A549 treated with RU486 at 1 μM for 4 hours (cell line): ENCODE measurements at places on chromosomes 4 and X. TPM values are rescaled to one million over a fixed set of nuclear protein-coding genes. Genes with fewer than 3 reads are reported as not detected.

Gene ERVMER34-1
- total RNA-seq: 0.47 to 0.56 TPM (median 0.52 TPM) in 5 replicates

Gene MAML3
- total RNA-seq: 9.3 to 13.0 TPM (median 12.5 TPM) in 5 replicates

Gene TLR10
- total RNA-seq: 0.05 to 0.06 TPM (median 0.05 TPM) in 3 of 5 replicates, not detected in the others

Gene IQSEC2
- total RNA-seq: 31.0 to 42.7 TPM (median 39.6 TPM) in 5 replicates

Gene PPBP
- 0.20 to 0.21 TPM in 2 of 5 replicates, not detected in the others for total RNA-seq
